ENCODE measurements at places on chromosomes 11 and 22. TPM values are rescaled to one million over a fixed set of nuclear protein-coding genes. Genes with fewer than 3 reads are reported as not detected.

DNA sequence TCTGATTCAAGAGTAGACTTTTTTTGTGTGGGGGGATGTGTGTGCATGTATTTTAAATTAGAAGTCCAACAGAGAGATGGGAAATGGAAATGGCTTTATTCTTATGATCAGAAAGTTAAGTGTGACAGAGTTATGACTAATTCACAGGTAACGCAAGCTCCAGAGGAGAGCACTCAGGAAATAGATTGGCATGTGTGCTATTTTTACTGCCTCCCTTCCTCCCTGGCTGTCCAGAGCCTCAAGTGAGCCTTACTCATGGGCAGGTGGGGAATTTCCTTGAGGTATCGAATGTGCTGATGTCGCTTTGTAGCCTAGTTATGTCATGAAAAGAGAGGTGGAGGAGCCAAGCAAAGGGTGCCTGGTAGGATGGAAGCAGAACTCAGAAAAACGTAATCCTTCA is 70.3 kb upstream of the BDNF start:
- no peak for DNase-seq

Gene SPDYC
- total RNA-seq = not detected

DNA sequence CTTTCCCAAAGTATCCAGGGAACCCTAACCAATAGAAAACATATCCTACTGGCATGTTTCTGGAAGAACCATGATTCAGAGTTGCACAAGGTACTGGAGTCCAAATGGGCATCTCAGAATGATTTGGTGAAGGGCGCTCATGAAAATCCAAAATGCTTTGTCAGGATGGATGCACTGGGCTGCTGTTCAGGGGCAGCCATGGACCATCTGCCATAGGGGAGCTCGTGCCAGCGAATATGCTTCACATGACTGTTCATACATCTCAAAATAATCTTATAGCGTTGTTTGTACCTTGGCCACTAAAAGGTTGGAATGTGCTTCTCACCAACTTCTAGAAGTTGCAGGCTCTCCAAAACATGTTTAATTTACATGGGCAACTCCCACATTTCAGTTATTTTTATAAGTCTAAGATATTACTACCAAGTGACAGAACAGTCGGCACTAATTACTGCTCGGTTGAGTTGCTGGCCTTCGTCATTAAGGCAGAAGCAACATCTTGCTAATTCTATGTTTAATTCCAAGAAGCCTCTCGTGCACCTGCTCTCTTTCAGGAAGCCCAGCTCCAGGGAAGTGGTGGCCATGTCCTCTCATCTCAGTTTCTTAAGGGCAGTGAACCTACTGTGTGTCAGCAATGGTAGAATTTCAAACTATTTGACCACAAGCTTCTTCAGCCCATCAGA is 1497.7 kb downstream of the TBC1D22A start:
- DNase-seq = no peak

GRCh38 chr22:28978863-28979796 is 82.5 kb downstream of the C22orf31 start:
- no peak for DNase-seq

Gene BEST1
- total RNA-seq = 0.10 TPM

DNA sequence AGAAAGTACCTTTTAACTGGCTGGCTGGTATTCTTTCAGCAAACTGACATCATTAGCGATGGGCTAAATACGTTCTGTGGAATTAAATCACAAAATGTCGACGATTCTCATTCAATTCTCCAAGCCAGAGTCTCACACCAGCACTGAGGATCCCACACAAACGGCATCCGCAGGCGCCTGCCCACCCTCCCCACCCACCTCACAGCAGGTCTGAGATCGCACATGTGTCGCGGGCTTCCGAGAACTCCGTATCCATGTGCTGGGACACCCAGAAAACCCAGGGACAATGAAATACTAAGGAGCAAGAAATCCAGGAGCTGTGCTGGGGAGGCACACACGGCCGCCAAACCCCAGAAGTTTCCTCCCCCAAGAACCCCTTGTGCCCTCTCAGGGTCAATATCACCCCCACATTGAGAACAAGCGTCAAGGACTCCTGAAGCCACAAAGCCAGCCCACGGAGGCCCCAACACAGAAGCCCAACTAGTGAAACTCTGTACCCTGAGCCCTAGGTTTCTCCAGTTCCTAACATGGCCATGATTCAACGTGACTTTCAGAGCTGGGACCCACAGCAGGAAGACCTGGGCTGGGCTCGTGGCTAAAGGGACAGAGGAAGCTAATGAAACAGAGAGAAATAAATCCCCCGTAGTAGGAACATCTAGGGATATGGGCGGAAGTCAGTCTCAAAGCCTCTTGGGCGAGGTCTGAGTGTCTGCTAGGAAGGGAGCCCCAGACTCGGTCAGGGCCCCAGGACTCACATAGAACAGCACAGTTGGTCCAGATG is 8.0 kb downstream of the TOLLIP start:
- no peak for DNase-seq

GRCh38 chr11:18471995-18472394 is 16.3 kb downstream of the LDHAL6A start:
- DNase-seq = no peak

Gene OR8J3
- total RNA-seq = not detected

Measured in RPMI7951 (cell line).